Lower leg skin (tissue), 4 donors: ENCODE measurements at places on chromosomes 3 and 15. TPM values are rescaled to one million over a fixed set of nuclear protein-coding genes. Genes with fewer than 3 reads are reported as not detected.

GRCh38 chr3:45870099-45870498, 16.2 kb upstream of the CCR9 start:
- no peak for DNase-seq

DNA sequence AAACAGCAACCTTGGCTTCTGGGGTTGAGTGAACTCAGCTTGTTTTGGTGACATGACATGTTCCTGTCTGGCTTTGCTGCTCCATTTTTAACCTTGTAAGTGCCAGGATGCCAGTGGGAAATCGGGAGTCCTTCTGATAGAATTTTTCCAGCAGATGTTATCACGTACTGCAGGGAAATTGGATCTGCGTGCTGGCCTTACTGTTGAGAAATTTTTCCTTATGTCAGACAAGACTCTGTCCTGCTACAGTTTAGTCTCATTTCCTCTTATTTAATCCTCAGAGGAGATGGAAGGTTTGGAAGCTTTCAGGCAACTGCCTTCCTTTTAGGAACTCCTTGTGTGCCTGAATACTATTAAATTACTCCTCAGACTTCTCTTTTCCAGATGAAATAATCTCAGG, 80.6 kb downstream of the PGPEP1L start:
- no peak for DNase-seq

DNA sequence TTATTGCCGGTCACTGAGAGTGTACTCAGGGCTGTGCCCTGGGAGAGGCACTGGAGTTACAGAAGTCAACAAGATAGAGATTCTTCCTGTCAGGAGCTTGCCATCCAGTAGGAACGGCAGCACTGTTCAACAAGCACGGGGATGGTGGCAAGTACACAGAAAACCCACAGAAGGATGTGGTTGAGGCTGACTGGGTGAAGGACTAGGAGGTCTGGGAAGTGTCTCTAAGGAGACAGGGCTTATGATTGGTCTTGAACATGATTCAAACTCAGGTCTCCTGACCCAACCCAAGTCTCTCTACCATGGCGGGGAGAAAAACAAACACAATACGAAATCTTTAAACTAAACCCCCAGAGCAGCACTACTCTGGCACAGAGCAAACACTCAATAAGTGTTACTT, 37.6 kb downstream of the ERICH6 start:
- no peak for DNase-seq

GRCh38 chr3:24905266-24905665, 410.6 kb upstream of the THRB start:
- DNase-seq, result no peak

DNA sequence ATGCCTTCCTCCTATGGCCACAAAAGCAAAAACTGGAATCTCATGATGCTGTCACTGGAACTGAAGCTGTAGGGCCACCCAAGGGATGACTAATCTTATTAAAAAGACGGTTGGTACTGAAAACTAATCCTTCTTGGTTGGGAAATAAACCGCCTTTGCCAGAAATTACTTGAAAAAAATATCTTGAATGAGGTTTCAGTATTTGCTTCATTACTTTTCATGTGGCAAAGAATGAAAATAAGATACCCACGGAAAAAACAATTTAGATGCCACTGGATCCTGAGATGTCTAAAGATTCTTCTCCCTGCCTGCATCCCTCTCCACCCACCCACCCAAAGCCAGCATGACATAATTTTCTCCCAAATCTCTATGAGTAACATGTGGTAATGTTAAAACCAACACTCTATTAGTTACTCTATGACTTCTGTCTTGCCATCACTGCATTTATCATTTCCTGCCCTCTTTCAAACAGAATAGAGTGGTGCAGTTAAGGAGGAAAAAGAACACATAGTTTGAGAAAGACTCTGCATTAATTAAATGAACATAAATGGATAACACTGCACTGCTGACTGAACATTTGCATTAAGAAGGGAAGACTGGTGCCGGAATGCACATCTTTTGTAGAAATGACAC, 111.8 kb upstream of the DPH6 start:
- no peak for DNase-seq

DNA sequence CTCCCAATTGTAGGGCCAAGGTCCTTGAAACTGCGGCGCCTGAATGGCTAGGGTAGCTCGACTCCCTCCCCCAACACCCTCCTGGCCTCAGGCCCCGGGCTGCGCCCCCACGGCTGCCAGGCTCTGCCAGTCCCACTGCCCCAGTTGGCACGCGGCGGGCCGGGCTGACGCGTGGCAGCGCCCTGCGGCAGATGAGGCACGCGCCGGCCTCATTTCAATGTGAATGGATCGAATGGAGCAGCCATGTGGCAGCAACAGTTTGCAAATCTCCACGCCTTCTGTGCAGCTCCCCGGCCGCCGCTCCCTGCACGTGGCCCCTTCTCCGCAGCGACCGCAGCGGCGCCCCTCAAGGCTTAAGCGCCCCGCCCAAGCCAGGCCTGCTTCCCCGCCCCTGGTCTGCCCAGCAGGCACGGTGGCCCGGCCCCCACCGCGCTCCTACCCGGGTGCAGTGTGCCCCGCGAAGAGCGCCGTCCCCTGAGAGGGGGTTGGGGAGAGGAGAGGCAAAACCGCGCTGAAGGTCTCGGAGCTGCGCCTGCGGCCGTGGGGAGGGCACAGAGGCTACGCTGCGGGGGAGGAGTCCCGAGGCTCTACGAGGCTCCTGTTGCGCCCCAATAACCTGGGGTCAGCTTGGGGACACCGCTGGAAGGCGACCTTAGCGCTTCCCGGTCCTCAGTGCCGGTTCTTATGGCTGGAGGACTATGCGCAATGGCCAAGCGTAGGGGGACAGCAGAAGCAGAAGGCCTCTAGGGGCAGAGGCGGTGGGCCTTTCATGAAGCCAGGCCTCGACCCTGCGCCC, 3.1 kb upstream of the DLL4 start:
- DNase-seq, result no peak

- peak; percentile 32 for DNase-seq
These were observed 36.4 kb upstream of the MYZAP start for GRCh38 chr15:57555270-57555669.

DNA sequence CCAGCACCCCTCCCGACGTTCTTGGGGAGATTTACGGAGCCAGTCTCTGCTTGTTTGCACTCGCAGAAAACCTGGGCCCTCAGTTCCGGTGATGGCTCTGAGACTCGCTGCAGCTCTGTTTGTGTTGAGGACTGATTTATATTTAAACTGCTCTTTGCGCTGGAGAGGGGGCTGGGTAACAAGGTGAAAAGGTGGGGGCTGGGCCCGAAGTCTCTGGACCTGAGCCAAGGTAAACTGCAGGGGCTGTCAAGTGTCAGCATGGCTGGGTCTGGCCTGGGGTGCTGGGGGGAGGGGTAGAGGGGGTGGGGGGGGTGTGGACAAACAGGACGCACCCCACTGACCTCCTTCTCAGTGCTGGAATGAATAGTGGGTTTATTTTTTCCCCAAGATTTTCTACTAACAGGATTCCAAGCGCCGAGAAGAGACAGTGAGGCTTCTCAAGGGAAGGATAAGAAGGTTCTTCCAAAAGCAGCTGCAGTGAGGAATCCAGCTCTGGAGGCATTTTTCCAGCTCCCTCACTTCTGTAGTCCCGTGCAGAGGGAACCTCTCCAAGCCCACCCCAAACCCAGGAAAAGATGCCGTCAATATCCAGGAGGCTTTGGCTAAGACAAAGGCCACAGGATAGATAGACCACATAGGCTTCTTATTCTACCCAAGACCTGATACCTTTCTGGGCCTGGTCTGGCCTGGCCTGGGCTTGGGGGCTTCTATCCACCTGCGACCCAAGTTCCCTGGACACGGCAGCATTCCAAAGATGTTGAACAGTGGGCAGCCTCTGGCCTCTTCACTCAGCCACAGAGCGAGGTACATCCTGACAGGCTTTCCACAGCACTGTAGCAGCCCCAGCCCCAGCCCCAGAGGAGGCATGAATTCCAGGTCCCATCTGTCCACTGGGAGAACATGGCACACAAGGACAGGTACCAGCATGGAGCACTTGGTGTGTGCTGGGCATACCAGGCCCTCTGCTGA, 938 bp upstream of the SLCO2A1 start:
- DNase-seq, result no peak

- DNase-seq, result no peak
These were observed 24.7 kb upstream of the SMAD6 start for GRCh38 chr15:66677336-66677735.

DNA sequence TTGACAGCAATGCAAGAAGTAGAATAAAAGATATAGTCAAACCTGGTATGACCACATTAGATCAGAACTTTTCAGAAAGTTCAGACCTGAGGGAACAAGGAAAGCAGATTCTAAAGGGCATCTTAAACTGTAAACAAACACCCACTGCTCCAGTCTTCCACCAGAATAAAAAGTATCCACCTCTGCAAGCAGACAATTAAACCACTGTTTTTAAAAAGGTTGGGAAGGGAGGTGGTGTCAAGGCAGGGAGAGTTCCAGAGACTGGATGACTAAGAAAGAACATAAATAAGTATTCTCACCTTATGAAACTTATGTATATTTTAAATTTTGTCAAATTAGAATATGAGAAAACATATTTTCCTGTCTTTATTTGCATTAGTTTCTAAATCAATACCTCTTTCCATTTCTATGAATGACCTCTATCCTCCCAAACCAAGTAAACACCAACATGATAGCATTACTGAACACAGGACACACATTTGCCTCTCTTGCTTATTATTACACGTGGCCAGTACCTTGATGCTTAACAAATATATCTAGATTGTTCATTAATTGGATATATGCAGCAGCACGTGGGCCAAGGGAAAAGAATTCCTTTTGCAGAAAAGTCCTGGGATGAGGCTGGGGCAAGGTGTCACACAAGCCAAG, 31.6 kb downstream of the PIK3CB start:
- no peak for DNase-seq

DNA sequence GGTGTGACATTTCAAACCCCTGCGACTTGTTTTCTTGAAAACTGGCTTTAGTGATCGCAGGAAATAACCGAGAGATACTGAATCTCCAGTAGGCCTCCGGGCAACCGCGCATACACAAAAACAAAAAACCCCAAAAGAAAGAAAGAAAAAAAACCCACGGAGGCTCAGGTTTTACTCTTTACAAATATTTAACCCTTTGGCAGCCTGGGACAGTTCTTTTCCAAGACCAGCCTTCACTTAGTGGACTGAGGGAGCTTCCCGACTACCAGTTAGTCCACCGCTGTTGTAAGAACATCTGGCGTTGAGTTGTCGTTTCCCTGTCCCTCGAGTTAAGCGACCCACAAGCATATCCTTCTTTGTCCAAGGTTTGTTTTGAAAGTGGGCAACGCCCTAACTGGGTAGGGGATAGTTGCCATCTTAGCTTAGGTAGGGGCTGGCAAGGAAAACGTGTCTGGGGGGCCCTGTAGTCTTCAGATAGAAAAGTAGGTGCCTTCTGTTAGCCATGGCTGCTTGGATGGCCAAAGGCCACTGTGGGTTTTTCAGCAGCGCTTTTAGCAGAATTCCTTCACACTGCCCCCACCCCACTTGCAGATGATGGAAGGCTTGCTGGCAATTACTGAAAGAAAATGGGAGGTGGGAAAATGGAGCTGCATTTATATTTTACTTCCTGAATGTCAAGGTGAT, 6.9 kb downstream of the ISL2 start:
- DNase-seq, result no peak

GRCh38 chr3:42795621-42796181, 8.6 kb downstream of the HIGD1A start:
- no peak for DNase-seq

DNA sequence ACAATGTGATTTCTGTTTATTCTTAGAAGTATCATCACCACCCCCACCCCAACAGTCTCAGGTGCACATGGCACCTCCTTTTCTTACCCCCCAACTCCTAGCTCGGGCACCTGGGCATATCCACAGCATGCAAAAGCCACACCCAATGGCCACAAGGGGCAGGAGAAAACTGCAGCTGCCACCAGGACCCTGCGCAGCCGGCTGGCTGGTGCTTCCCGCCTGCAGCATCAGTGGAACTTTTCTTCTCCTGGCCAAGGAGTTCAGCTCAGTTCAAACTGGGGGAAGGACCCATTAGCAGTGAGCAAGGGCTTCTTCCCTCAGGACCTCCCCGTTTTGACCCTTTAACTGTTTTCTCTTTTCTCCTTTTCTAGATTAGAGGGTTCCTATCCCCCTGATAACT, 44.8 kb downstream of the TM4SF18 start:
- DNase-seq, result no peak

GRCh38 chr3:87227104-87227834, at the start of gene CHMP2B:
CHMP2B (plus strand) TSS chr3:87227309; CDS start chr3:87227523, 214 bp downstream.
- DNase-seq, result peak; percentile 99

DNA sequence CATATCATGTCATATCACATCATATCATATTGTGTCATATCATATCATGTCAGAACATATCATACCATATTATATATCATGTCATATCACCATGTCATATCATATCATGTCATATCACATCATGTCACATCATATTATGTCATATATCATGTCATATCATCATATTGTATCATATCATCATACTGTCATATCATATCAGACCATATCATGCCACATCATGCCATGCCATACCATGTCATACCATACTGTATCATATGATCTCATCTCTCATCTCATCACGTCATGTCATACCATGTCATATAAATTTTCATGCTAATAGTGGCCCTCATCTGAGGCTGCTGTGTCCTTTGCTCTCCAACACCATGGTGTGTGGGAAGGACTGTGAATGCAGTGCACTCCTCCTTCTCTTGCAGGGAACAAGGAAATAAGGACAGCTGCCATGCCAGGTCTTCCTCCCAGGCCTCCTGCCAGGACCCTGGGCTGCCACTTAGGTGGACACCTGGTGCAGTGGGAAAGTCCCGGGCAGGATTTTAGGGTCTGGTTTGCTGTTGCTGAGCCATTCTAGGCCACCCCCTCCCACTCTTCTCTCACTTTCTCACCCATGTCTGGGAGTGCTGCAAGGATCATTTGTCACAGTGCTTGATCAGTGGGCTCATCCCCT, 72.4 kb upstream of the TRPM1 start:
- no peak for DNase-seq

- DNase-seq, result no peak
These were observed 21.2 kb downstream of the STARD5 start for GRCh38 chr15:81302701-81303109.

DNA sequence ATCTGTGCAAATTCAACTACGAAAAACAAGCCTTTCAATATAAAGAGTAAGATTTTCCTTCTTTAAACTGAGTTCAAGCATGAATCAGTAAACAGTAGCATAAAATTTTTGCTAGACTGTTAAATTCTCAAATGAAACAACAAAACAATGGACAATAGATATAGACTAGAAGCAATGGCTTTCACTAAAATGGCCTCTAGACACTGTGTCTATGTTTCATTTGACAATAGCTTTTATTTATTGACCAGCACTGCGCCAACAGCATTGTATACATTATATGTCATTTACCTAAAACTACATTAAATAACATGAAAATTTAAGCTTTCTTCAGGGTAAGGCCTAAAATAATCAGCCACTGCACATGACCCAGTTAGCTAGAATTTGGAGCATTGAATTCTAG, 148.5 kb downstream of the DUT start:
- no peak for DNase-seq

Gene ZBTB20
- 22.5 TPM for total RNA-seq

Gene MYO5C
- 18.1 TPM for total RNA-seq

Gene PIGB
- 5.1 TPM for total RNA-seq

Gene HIGD2B
- not detected for total RNA-seq

Gene RBP2
- not detected for total RNA-seq

Gene ANKUB1
- total RNA-seq, result not detected

Gene RAB6B
- total RNA-seq, result 0.30 TPM

Gene GOLGA6L10
- total RNA-seq, result 1.2 TPM

Gene GCNT3
- not detected for total RNA-seq

Gene BCL2A1
- not detected for total RNA-seq
